Stimulated activated CD8-positive, alpha-beta memory T cell treated with anti-CD3 and anti-CD28 coated beads, Interleukin-4, amount 100 ng/mL, for 1 hour (primary cell): ENCODE measurements at places on chromosomes 4 and X.

DNA sequence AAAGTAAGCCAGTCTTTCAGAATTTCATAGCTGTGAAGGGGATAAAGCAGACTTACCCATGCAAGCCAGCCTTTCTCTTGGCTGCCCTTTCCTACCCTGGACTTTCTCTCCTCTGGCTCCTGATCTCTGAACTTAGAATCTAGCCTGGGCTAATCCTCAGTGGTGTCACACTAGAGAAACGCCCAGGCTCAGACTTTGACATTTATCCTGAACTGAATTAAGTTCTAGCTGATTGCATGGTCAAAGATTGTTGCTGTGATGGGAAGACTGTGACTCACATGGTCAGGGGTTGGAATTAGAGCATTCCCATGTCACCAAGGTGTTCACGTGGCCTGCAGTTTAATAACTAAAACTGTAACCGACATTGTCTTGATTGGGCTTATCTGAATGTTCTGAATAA lies 469.5 kb upstream of the FAT1 start:
- no peak for DNase-seq

- no peak for DNase-seq
Observed at GRCh38 chrX:17977696-17978095, 116.6 kb upstream of the RAI2 start.

GRCh38 chrX:119573222-119573621 lies 1.1 kb upstream of the UBE2A start:
- no peak for DNase-seq

- no peak for DNase-seq
Observed at GRCh38 chrX:65136424-65136823, 160.2 kb upstream of the ZC4H2 start.

DNA sequence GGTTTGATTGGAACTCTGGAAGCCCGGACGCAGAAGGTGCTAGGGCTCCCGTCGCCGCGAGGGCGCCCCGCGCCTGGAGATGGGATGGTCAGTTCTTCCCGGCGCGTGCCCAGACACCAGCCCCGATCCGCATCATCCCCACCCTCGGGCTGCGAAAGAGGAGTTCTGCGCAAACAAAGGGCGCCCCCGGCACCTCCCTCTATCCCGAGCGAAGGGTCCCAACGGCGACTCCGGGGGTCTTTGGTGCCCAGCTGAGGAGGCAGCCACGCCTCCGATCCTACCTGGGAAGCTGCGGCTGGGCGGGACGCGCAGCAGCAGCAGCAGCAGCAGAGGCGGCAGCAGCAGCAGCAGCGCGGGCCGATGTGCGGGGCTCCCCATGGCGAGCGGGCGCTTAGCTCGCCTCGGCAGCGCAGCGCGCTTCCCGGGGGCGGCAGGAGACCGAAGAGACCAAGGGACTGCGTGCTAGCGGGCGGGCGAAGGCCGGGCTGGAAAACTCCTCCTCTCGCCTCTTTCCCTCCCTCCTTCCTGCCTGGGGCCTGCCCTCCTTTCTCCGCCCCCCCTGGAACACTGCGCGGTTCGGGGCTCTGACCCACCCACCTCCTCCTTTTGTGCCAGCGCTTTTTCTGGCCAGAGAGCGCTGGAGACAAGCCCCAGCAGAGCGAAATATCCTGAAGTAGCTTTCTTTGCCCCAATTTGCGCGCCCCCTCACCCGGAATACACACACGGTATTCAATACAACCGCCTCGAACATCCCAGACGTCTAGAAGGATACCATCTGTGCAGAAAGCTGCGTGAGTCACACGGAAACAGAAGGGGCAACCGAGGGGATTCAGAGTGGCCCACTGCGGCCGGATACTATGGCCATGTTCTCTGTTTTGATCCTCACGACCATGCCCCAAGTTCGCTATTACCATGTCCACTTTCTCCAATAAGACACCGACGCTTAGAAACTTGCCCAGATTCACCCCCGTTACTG lies at the start of gene SRPX:
SRPX (minus strand) TSS at position 457 of the 976 bp plus-strand sequence; CDS start at position 378, 79 bp downstream.
- no peak for DNase-seq

DNA sequence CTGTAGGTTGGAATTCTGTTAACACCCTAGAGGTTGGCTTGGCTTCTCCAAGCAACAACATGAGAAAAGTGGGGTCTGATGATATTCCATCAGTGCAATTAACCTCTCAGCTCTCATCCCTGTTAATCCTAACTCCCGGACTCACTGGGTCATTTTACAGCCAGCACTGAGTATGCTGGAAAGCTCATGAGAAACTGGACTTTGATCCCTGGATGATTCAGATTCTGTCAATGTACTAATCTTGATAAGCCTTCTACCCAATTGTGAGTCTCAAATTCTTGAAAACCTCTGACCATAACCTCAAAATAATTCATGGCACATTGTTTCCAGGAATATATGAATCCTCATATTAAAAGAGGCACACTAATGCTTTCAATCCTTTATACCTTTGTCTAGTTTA lies 244.3 kb upstream of the DCAF8L1 start:
- no peak for DNase-seq

GRCh38 chrX:101415180-101416145 lies 7.4 kb downstream of the HNRNPH2 start:
- no peak for DNase-seq

- no peak for DNase-seq
Observed at GRCh38 chr4:122548452-122548851, 72.4 kb downstream of the IL21 start.

- no peak for DNase-seq
Observed at GRCh38 chr4:533318-534100, 34.5 kb downstream of the PIGG start.

DNA sequence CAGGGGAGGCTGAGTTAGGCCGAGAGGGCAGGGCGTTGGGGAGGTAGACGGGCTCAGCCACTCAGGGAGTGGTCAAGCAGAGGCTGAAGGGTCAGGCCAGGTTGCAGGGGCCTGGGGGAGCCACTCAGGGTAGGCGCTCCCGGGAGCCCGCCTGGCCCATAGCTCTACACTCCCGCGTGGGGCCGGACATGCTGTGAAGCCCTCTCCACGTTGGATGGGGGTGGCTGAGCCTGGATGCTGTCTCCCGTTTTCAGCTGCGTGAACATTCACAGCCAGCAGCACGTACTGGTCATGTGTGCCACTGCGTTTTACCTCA lies 14.0 kb upstream of the MSANTD1 start:
- no peak for DNase-seq

DNA sequence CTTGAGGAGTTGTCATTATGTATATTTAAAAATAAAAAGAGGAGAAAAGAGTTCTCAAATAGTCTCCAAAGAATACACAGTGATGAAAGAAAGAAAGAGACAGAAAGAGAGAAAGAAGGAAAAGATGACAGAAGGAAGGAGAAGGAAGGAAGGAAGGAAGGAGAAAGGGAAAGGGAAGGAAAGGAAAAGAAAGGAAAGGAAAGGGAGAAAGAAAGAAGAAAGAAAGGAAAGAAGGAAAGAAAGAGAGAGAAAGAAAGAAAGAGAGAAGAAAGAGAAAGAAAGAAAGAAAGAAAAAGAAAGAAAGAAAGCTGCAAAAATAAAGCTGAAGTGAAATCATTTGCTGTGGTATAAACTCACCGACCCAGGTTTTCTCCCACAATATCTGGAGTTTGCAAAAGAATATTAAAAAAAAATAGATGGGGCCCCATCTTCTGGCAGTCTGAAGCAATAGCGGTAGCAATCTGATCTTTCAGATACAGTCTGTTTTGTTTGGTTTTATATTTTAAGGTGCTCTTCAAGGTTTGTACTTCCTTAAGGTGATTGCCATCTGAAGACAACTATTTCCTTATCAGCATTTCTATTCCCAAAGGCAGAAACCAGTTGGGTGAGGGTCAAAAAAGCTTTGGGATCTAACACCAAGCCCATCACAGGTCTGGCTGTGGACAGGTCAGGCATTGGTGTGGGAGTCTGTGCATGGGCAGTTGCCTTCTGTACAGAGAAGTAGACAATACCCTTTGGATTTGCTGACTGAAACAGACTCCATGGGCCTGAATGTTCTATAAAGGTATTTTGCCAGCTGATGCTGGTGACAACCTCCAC lies 160.4 kb downstream of the CPEB2 start:
- no peak for DNase-seq

DNA sequence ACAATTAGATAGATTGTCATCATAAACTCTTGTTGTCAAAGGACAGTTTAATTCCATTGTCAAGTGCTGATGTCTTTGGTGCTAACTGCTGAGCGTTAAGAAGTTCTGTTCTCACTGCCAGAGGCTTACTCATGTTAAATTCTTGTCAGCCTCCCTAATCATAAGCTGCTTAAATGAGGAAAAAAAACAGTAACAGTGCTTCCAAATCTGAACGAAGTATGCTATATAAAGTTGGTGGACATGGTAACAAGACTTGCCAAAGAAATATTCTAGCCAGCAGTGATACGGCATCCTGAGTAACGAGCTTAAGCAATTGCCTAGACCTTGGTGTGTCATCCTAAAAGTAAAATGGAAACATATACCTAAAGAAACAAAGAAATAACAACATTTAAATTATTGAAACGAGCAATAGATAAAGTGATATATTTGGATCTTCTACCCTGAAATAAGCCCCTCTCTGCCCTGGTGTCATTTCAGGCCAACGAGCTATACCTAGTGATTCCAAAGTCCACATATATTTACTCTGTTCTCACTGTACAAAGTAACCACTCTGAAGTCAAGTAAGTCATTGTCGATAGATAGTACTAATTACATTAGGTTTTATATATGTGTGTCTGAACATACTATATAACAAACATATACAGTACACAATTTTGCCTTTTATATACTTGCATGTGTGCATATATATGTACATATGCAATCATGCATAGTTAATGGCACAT lies 339.7 kb upstream of the HS3ST1 start:
- DNase-seq, result no peak

GRCh38 chr4:77358315-77358928 lies 201.4 kb downstream of the CCNG2 start:
- DNase-seq, result no peak

DNA sequence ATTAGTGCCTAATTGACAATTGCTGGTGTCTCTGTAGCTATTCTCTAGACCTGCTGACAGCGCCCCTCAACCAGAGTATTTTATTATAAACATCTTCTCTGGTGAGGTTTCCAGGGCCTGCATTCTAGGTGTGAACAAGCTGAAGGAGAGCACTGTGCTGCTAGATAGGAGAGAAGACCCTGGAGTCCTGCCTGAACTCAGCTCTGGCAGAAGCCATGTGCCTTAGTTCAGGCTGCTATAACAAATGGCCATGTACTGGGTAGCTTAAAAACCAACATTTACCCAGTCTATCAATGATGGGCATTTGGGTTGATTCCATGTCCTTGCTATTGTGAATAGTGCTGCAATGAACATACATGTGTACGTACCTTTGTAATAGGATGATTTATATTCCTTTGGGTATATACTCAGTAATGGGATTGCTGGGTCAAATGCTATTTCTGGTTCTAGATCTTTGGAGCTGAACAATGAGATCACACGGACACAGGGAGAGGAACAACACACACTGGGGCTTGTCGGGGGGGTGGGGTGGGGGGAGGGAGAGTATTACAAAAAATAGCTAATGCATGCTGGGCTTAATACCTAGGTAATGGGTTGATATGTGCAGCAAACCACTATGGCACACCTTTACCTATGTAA lies 185.5 kb upstream of the CPEB2 start:
- no peak for DNase-seq

DNA sequence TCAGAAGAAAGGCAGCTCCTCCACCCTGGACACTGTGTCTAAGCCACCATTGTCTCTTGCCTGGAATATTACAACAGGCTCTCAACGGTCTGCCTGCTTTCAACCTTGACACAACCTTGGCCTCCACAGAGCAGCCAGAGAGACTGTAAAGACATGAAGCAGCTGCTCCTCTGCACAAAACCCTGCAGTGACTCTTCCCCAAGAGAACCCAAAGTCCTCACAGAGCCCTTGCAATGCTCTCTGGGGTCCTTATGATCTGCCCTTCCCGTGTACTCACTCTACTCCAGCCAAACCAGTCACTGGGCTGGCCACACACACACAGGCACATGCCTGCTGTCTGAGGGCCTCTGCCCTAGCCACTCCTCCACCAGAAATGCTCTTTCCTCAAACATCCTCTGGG lies 75.9 kb upstream of the CPEB2 start:
- no peak for DNase-seq
